ENCODE measurements at places on chromosomes 4 and X. TPM values are rescaled to one million over a fixed set of nuclear protein-coding genes. Genes with fewer than 3 reads are reported as not detected.

- no peak for DNase-seq
These were observed 944.3 kb downstream of the ADGRL3 start for GRCh38 chr4:62144431-62144830.

GRCh38 chrX:2332252-2332651, 168.5 kb downstream of the DHRSX start:
- no peak for DNase-seq

GRCh38 chr4:120839974-120840751, 82.4 kb downstream of the PRDM5 start:
- no peak for DNase-seq

Gene PPEF2
- total RNA-seq = not detected

- peak; percentile 94 for DNase-seq
These were observed 28.3 kb downstream of the CYTL1 start for GRCh38 chr4:4990857-4991540.

- no peak for DNase-seq
These were observed 150.3 kb downstream of the MSL3 start for GRCh38 chrX:11908371-11908770.

GRCh38 chr4:48081196-48081595, 52.9 kb downstream of the TXK start:
- no peak for DNase-seq

- no peak for DNase-seq
These were observed 169.9 kb upstream of the AADAT start for GRCh38 chr4:170259631-170260153.

DNA sequence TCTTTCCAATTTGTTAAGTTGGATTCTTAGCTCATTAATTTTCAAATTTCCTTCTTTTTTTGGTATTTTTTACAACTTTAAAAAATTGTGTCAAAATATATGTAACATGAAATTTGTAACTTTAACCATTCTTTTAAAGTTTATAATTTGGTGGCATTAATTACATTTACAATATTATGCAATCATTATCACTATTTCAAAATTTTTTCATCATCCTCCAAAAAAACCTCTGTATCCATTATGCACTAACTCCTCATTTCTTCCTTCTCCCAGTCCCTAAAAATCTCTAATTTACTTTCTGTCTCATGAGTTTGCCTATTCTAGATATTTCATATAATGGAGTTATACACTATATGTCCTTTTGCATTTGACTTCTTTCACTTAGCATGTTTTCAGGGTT, 4.7 kb upstream of the FAM47E start:
- DNase-seq = no peak

Gene CLNK
- not detected for total RNA-seq

Gene NDST4
- not detected for total RNA-seq

Gene ANKRD50
- total RNA-seq = 11.7 TPM

GRCh38 chr4:66640233-66640990, 904.9 kb downstream of the CENPC start:
- no peak for DNase-seq

GRCh38 chrX:154776753-154777152, 14.1 kb downstream of the DKC1 start:
- no peak for DNase-seq

All from mesenteric fat pad (tissue), 1 donor.